ENCODE measurements at places on chromosomes 7 and 10.
A peak's percentile ranks its signal among the peaks of the same experiment; 100 is the strongest.

DNA sequence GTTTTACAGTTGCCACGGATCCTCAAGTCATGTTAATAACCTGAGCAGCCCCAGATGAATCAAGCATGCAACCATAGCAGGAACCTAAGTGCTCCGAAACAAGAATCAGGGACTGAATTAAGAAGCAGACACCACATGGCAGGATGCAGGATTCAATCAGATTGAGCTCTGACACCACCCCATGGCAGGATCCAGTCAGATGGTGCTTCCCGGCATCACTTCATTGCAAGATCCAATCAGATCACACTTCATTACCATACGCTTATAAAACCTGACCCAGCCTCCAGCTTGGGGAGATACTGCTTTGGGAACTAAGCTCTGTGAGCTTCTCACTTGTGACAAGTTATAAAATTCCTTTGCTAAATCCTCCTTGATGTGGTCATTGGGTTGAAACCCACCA is 55.3 kb downstream of the ABCB4 start:
- DNase-seq: no peak

DNA sequence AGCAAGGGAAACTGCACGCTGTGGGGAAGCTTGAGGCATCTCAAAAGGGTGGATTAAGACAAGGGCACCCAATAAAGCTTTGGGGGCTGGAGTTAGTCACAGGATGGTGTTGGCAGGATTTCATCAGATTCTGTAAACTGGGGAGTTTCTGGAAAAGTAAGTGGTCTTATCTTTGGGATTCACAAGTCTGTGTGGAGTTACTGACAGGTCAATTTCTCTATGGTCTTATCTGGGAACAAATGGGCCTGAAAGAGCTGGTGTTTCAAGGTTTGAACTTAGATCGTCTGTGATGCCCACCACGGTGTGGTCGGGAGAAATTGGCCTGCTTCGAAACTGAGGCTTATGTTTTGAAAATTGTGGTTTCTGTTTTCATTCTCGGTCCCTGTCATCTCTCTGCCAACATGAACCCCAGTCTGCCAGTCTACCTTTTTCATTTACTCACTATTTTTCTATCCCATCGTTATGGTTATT is 23.8 kb upstream of the AOAH start:
- DNase-seq: no peak

GRCh38 chr10:13201132-13201531 is 33.0 kb downstream of the UCMA start:
- peak; percentile 8 for DNase-seq

GRCh38 chr10:35765066-35765527 is 123.0 kb upstream of the FZD8 start:
- DNase-seq: no peak

DNA sequence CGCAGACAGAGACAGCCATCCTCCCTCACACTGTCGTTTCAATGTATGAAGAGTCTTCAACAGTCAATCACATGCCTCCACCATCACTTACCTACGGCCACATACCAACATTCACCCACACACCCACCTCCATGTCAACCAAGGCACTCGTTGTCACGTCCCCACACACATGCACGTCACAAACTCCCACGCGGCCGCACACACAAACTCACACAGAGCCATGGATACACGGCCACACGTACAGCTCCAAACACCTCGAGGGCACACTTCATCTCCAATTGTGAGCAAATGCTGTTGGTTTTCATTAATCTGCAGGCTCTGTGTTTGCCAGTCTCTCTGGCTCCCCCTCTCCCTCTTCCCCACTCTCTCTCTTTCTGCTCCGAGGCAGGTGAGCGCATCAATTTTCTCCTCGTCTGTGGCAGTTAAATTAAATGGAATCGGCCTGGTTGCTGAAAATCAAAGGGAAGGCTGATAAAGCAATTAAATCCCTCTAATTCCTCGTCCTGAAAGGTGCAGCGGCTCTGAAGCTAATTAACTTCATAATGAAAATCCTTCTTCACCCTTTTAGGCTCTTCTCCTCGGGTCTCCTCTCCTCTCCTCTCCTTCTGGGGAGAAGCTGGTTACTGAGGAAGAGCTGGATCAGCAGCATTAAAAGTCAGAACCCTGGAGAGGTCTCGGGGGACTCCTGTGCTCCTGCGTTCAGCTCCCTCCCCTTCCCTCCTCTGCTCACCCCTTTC is 53.8 kb upstream of the SLF2 start:
- no peak for DNase-seq

DNA sequence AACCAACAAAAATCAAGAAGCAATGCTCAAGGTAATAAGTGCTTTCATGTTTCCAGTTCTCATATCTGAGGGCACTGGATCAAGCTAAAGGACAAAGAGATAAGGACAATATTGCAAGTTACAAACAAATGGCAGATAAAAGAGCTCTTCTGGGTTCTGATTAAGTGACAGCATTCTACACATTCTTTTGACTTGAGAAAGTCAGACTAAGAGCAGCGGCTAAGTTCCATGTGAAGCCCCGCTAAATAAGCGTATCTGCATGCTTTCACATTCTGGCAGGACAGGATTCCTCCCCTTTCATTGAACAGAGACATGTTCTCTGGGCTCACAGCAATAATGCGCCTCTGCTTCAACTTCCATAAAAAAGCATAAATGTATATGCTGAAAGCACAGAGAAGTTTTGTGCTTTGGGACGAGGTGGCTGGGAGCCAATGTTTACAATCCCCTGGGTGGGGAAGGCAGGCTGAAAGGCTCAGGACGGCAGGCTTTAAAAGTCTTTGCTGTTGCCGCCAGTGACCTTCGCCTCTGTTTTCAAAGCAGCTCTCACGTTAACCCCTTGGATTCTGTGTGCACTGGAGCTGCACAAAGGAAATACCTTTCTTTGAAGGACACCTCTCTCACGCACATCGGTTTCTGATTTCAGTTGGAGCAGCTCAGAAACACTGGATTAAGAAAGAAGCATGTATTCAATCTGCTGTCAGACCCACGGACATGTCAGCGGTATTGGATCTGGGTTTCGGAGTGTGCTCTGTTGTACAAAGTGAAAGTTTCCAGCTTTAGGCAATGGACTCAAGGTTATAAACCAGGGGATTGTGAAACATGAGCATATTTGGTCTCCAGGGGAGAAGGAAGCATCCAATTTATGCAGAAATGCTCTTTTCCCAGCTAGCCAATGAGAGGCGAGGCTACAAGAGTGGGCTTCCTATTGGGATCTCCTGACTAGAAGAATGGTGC is 105.4 kb upstream of the FAM133B start:
- DNase-seq: peak; percentile 94

DNA sequence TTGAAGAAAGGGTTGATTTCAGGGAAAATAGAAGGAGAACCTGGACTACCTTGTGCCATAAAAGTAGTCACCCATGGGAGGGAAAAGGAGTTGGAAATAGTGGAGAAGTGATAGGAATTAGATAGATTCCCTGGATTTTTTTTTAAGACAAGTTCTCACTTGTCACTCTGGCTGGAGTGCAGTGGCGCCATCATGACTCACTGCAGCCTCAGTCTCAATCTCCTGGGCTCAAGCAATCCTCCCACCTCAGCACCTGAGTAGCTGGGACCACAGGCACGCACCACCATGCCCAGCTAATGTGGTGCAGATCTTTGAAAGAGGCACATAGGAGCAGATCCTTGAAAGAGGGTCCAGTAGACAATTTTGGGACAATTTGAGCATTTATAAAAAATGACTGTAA is 9.5 kb upstream of the BLNK start:
- DNase-seq: no peak

GRCh38 chr10:93991596-93992284 is 2.0 kb upstream of the PLCE1 start:
- peak; percentile 69 for DNase-seq

GRCh38 chr10:78436222-78436573 is 402.5 kb downstream of the RPS24 start:
- DNase-seq: no peak

DNA sequence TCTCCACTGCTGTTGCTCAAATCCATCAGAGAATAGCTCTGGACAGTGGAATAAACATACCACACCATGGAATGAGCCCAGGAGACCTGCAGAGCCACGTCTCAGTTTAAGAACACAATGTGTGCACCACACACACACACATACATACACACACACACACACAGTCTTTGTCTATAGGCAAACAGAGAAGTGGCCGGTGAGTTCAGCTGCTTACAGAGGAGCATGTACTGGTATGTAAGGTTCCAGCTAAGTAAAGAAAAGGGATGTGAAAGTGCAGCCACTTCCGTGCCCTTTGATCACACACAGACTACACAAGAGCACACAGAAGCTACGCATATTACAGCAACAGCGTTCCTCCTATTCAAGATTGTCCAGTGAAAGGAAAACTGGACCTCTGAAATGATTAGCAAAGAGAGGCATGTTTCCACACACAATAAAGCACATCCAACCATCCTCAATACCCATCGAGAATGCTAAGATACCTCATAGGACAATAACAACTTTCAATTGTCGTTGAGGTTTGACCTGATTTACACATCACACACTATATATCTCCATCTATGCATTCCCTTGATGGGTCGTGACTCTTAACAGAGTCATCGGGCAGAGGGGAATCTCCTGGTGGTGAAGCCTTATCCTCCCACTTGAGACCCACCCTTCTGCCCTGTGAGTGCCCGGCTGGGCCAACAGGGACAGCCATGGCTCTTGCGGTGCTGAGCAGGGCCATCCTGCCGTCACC is 23.6 kb downstream of the SLC35B4 start:
- DNase-seq: no peak

- peak; percentile 38 for DNase-seq
Measured at GRCh38 chr7:115689941-115690340, 340.6 kb downstream of the TFEC start.

GRCh38 chr10:19815731-19816410 is 361 bp upstream of the PLXDC2 start:
- no peak for DNase-seq

DNA sequence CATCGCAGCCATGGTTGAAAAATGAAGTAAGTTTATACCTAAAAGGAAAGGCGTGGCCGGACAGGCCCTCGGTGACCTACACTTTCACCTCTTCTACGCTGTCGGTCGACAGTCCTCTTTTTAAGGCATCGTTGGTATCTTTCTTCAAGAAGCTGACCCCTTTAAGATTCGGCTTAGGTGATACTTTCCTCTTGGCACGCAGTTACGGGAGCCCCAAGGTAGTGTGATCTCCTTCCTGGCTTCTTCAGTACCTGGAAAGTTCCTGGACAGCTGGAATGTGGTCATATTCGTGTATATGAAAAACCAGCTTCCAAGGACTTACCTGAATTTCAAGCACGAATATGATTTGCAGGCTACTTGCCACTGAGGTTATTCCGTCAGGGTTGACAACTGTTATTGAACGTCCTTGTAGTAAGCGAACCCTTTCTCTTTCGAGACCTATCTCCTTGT is 885 bp upstream of the SYPL1 start:
- DNase-seq: no peak

DNA sequence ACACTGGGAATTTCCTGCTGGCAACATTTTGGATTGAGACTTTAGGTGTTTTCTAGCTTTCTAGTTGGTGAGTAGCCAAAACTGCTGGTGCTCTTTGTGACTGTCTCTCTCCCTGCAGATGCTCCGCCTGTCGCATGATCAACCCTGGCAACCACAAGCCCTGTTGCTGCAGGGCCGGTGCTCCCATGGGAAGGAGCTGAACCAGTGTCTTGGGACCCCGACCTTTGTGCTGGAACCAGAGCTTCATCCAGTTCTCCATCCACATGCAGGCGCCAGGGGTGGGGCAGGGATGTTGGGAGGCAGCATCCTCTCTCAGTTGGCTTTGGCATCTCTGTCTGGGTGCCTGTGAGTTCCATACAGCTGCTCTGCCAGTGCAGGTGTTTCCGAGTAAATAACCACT is 306.2 kb upstream of the MKI67 start:
- DNase-seq: no peak

GRCh38 chr7:92590711-92591310 is 621 bp upstream of the FAM133B start:
- DNase-seq: no peak

- no peak for DNase-seq
Measured at GRCh38 chr10:119177708-119178371, 772 bp downstream of the PRDX3 start.

- DNase-seq: peak; percentile 44
Measured at GRCh38 chr7:226281-226895, 34.0 kb downstream of the FAM20C start.

GRCh38 chr7:2979201-2979631 is 64.5 kb downstream of the CARD11 start:
- DNase-seq: no peak

DNA sequence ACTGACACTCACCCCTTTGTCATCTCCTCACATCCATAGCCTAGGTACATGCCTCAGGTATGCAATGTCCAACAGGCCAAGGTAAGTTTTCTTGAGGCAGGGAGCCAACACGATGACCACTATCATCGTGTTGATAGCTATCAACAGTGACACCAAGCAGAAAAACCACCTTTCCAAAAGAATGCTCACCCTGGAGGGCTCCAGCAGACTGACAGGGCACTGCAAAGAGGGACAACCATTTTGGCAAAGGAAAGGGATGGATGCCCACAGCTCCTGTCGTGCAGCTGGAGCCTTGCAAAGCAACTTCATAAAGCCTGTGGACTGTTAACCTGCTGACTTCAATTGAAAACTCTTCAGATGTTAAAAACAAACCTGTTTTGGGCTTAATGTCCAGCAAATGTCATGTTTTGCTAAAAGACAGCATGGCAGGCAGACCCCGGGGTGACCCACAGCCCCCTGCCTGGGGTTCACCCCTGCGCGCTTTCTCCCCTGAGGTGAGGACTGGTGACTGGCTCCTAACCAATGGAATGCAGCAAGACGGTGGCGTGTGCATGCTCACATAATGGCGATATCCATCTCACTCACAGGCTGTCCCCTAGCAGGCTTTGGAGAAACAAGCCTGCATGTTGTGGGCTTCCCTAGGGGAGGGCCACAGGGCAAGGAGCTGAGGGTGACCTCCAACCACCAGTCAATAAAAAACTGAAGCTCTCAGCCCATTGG is 293.8 kb downstream of the TCERG1L start:
- DNase-seq: no peak

- no peak for DNase-seq
Measured at GRCh38 chr7:1591876-1592275, 22.0 kb upstream of the PSMG3 start.

DNA sequence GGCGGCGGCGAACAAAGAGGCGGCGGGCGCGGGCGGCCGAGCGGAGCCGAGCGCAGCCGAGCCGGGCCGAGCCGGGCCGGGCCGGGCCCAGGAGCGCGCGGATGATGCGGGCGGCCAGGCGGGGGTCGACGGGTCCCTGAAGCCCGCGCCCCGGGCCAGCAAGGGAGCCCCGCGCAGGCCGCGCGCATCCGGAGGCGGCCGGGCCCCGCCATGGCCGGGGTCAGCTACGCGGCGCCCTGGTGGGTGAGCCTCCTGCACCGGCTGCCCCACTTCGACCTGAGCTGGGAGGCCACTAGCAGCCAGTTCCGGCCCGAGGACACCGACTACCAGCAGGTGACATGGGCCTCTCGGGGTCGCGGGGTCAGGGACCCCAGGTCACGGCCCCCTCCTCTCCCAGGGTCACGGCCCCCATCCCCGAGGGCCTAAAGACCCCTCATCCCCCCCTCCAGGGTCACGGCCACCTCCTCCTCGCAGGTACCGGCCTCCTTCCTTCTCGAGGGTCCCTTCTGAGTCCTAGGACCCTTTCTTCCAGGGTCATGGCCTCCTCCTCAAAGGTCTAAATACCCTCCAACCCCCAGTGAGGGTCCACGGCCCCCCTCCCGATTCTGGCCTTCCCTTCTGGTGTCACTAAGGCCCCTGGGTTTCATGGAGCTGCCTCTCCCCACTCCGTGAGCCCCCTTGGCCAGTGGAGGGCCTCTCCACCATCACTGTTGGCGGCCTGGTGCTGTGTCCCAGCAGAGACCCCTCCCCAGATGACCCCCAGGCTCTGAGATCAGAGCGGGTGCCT is at the start of gene TTYH3:
TTYH3 (plus strand) TSS at position 41 of the 787 bp plus-strand sequence; CDS start at position 211, 170 bp downstream.
- DNase-seq: no peak

GRCh38 chr7:21334906-21335305 is 93.0 kb upstream of the SP4 start:
- DNase-seq: no peak

- DNase-seq: no peak
Measured at GRCh38 chr7:73960548-73960947, 67.4 kb upstream of the ELN start.
